ENCODE measurements at places on chromosomes 3 and 15. TPM values are rescaled to one million over a fixed set of nuclear protein-coding genes. Genes with fewer than 3 reads are reported as not detected.

Gene ECT2
- 63.0 TPM for total RNA-seq

Gene FANCD2
- 31.8 TPM for total RNA-seq

Gene IQCF5
- total RNA-seq, result not detected

GRCh38 chr3:110307065-110307809, 764.4 kb upstream of the NECTIN3 start:
- no peak for DNase-seq

DNA sequence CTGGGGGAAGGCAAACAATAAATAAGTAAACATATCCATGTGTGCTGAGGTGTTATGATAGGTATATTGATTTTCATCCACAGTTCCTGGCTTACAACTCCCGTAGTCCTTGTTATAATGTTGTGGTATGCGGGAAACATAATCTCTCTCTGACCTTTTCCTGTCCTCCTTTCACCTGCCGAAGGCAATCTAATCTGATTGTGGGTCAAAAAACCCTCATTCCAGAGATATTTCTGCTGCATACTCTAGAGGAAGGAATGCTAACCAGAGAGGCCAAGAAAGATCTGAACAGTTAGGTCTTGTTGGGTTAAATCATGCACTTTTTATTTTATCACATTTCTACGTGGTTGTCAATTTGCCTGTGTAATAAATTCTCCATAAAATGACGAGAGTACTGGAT, 383.6 kb upstream of the SEMA6D start:
- no peak for DNase-seq

- DNase-seq, result peak; percentile 47
Observed at GRCh38 chr15:39588531-39589192, 7.8 kb downstream of the THBS1 start.
